Activated CD4-positive, alpha-beta T cell treated with anti-CD3 and anti-CD28 coated beads, Interleukin-2, amount 50 U/mL, for 24 hours (primary cell): ENCODE measurements at places on chromosomes 3 and 15.

DNA sequence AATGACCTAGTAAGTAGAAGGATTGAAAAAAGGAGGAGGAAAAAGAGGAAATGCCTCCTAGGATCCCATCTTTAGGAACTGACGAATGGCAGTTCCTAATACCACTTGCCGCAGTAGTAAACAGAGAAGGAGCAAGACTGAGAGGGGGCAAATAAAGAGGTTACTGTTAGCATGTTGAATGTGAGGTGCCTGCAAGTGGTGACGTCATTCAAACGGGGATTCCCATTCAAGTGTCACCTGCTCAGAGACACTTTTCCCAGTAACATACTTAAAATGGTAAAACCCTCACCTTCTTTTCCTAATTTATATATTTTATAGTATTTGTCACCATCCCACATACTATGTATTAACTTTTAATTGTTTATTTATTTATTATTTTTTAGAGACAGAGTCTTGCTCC, 178.9 kb downstream of the IL5RA start:
- no peak for DNase-seq

DNA sequence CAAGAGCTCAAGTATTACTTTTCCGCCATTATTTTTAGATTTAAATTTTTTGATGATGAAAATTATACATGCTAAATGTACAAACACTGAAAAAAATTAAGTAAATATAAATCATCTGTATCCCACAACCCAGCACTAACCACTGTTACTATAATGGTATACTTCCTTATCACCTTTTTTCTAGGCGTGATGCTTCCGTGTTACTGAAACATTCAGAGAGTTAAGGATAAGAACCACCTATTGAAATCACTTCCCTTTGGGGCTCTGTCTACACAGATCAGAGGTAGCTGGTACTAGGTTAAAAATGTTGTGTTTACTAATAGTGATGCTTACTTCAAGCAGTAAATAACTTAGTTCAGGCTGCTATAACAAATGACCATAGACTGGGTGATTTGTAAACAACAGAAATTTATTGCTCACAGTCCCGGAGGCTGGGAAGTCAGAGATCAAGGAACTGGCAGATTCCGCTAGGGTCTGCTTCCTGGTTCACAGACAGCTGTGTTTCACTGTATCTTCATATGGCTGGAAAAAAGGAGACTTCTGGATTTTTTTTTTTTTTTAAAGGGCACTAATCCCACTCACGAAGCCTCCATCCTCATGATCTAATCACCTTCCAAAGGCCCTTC, 6.4 kb downstream of the SNX4 start:
- DNase-seq, result no peak

DNA sequence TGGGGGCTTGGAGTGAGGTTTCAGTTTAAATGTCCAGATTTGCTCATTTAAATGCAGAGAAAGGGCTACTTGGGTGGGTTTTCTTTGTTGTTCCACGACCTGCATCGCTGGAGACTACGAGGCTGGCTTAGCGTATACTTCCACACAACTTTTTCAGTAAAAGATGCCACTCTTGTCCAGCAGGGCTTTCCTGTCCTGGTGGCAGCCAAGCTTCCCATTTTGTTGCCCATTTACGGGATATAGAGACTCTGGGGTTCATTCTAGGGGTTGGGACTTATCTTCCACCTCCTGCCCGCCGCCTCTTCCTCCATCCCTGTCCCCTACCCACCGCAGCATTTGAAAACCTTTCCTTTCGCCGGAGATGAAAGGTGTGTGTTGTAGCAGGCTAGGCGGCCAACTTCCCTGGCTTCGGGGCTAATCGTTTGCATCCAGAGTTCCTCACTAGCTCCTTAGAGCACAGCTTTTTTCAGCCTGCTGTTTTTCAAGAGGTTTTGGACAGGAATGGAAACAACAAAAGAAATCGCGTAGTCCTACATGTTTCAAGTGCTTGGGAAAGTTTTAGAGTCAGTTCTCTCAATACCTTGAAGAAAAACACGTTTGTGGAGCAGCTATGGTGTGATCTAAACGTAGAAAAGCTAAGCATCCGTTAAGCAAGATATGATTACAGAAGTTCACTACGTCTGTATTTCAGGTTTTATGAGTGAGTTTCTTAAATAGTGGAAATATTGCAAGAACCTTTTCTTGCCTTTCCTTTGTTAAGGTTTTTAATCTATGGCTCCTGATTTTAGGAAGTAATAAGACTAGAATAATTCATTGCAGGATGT, 843 bp downstream of the CHRNA5 start:
- DNase-seq, result no peak

- no peak for DNase-seq
Observed at GRCh38 chr15:30042556-30042955, 40.2 kb upstream of the GOLGA8J start.

DNA sequence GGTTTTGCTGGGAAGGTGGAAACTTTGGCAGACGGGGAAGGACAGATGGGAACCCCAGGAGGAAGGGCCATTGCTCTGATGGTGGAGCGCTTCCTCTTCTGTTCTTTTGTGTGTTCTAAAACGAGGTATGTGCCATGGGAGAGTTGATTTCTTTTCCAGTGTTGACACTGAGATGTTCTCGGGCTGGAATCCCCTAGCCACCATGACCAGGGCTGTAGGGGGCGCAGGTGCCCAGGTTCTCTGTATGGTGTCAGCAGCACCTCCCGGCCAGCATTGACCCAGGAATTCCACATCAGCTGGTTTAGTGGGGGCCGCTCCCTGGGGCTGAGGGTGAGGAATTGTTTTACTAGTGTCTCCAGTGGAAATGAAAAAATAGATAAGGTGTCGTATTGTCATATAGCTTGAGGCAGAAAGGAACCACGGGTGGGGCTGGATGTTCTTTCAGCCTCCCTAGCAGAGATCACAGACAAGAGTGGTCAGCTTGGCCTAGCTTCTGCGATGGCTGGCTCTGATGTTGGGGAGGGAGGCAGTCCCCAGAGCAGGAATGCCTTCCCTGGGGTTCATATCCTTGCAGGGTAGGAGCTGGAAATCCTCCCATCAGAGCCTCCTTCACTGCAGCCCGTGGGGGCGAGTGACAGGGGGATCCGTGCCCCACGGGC, 34.2 kb upstream of the ACAD9 start:
- no peak for DNase-seq

GRCh38 chr3:143302638-143303171, 183.1 kb downstream of the CHST2 start:
- no peak for DNase-seq

DNA sequence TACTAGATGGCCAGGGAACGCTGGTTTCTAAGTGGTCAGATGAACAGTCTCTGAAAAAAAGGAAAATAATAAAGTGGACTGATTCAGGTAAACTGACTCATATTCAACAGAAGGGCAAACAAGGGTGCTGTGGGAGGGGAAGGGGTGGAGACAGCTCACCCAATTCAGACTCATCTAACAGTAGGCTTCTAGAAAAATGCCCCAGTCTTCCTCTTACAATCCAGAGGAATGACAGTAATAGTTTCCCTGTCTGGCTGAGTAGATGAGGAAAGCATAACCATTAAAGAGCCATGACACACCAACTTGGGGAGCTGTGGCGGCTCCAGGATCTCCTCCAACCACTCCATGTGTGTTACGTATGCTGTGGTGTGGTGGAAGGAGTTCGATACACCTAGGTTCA, 231.4 kb upstream of the UMPS start:
- DNase-seq, result no peak
